ENCODE measurements at places on chromosomes 6 and 20. TPM values are rescaled to one million over a fixed set of nuclear protein-coding genes. Genes with fewer than 3 reads are reported as not detected.

GRCh38 chr6:159180001-159180400 is 10.8 kb downstream of the FNDC1 start:
- H3K4me3 ChIP-seq: no peak overlapping the region
- DNase-seq: no peak
- no peak overlapping the region for H3K27ac ChIP-seq
- H3K36me3 ChIP-seq: no peaks in the 10 kb centered on the region
- peaks cover 20% of the 10 kb centered on the region for H3K27me3 ChIP-seq

VWA7 gene
- total RNA-seq: 5.7 TPM

CST3 gene
- total RNA-seq: 8.5 TPM

TAF11 gene
- 31.0 TPM for total RNA-seq
